ENCODE measurements at places on chromosomes 6 and 20. TPM values are rescaled to one million over a fixed set of nuclear protein-coding genes. Genes with fewer than 3 reads are reported as not detected.

PSORS1C1 gene
- 0.48 TPM for total RNA-seq

DNA sequence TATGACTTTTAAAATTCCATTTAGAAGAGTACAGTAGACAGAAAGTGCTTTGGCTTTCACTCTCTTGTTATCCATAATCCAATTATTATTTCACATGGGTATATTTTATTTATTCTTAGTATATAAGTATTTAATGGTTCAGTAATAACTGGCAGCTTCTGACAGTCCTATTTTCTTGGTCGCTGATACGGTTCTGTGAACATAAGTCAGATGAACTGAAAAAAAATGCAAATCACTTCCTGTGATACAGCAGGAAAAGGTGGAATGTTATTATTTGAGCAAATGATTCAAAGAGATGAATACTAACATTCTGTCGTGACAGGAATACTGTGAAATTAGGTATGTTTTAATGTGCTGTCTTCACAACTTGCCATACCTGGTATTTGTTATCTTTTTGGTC is 132.3 kb downstream of the ARHGAP18 start:
- no peaks in the 10 kb centered on the region for H3K4me1 ChIP-seq
- no peak for DNase-seq
- no peaks in the 10 kb centered on the region for H3K27me3 ChIP-seq
- H3K27ac ChIP-seq = no peak overlapping the region
- no peaks in the 10 kb centered on the region for H3K36me3 ChIP-seq
- no peak overlapping the region for H3K4me3 ChIP-seq

GNAS-AS1 gene
- 11.3 TPM for total RNA-seq

GRCh38 chr6:150514806-150515380 is 84.8 kb upstream of the PLEKHG1 start:
- H3K27ac ChIP-seq = no peak overlapping the region
- no peak overlapping the region for H3K4me3 ChIP-seq
- H3K27me3 ChIP-seq = no peaks in the 10 kb centered on the region
- no peaks in the 10 kb centered on the region for H3K4me1 ChIP-seq

FILIP1 gene
- total RNA-seq = 10.5 TPM

OPN5 gene
- total RNA-seq = not detected

RAB44 gene
- total RNA-seq = not detected

DNA sequence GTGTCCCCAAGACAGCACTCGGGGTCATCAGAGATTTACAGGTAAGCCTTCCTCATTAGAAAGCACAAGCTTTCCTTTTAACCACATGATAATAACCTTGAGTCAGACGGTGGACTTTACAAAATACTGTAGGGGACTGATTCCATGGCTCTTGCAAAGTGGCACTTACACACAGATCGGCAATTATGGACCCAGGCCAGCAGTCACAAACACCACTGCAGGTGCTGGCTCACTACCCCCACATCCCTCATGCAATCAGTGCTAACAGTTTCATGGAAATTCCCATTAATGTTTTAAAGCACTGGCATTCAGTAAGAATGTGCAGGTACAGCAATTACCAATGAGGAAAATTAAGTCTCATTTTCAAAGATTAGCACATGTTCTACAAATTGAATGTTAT is 516.5 kb downstream of the PRKN start:
- no peak overlapping the region for H3K4me3 ChIP-seq
- H3K4me1 ChIP-seq = no peaks in the 10 kb centered on the region

DNA sequence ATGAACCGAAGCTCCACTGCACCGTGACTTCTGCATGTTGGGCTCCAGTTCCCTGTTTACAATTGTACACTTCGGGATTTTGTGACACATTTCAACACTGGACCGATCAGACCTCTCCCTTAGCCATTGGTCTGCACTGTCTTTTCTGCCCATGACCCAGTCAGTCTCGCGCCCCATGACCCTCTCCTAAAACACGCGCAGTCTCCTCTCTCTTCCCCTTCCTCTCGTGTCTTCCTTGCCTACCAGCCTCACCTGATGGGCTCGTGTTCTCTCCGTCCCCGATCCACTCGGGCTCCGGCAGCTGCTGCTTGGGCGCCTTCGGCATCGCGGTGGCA is 535 bp upstream of the ABCF1 start:
- H3K4me3 ChIP-seq = peak overlapping the region; percentile 99
- peaks cover 5% of the 10 kb centered on the region for H3K36me3 ChIP-seq
- no peaks in the 10 kb centered on the region for H3K4me1 ChIP-seq
- peak; percentile 32 for DNase-seq
- H3K27me3 ChIP-seq = no peaks in the 10 kb centered on the region
- H3K27ac ChIP-seq = no peak overlapping the region

GRCh38 chr20:52103913-52104545 is 87.5 kb downstream of the ZFP64 start:
- H3K4me1 ChIP-seq = no peaks in the 10 kb centered on the region
- no peaks in the 10 kb centered on the region for H3K36me3 ChIP-seq
- H3K4me3 ChIP-seq = peak overlapping the region; percentile 93
- peaks cover 27% of the 10 kb centered on the region for H3K27me3 ChIP-seq

GRCh38 chr6:145699462-145699861 is 35.9 kb downstream of the EPM2A start:
- no peak overlapping the region for H3K4me3 ChIP-seq
- DNase-seq = no peak
- no peaks in the 10 kb centered on the region for H3K27me3 ChIP-seq

TFAP2C gene
- total RNA-seq = 22.5 TPM

DNA sequence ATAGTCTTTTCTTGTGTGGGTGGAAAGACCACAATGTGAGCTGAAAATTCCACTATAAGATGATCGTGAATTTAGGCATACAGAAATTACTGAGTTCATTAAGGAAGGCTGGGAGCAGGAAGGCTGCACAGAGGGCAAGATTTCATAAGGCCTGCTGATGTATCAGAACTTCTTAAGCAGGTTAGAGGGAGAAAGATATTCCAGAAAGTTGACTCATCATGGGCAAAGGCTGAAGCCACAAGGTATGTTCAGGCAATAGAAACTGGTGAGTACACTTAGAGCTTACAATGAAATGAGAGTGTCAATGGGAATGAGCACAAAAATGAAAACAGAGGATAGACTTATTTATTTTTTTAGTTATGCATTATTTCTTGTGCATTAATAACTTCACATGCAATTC is 618.6 kb downstream of the CBLN4 start:
- no peak overlapping the region for H3K27ac ChIP-seq
- H3K4me1 ChIP-seq = no peaks in the 10 kb centered on the region
- H3K36me3 ChIP-seq = no peaks in the 10 kb centered on the region

DNA sequence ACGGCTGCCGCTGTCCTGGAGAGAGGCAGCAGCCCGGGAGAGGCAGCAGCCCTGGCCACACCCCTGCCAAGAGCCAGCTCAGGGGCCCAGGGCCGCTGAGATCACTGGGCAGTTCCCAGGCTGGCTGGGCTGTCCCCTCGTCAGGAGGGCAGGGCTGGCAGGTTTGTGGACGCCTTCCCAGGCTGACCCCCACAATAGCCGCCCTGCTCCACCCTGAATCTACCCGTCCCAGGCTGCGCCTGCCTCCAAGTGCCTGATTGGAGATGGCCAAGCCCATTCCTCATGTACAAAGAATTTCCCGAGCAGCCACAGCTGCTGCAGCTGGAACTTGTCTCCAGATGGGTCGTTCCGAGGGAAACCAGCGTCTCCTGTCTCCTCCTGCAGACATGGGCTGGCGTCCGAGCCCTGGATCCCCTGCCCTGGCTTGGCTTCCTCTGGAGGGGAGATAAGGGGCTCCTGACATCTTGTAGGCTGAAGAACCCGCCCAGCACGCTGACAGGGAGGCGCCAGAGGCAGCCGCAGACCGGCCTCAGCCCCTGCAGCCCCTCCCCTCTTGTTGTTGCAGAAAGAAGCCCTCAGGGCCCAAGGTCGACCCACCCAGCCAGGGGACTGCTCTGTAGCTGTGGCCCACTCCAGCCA is 9.4 kb upstream of the GATA5 start:
- no peak overlapping the region for H3K4me3 ChIP-seq
- no peak for DNase-seq
- H3K27ac ChIP-seq = no peak overlapping the region
- peaks cover 25% of the 10 kb centered on the region for H3K27me3 ChIP-seq
- H3K4me1 ChIP-seq = no peaks in the 10 kb centered on the region

GRCh38 chr20:34016736-34017135 is 23.0 kb downstream of the RALY start:
- H3K27me3 ChIP-seq = no peaks in the 10 kb centered on the region
- H3K27ac ChIP-seq = no peak overlapping the region
- no peak overlapping the region for H3K4me3 ChIP-seq
- H3K36me3 ChIP-seq = peaks cover 6% of the 10 kb centered on the region

- H3K27me3 ChIP-seq = no peaks in the 10 kb centered on the region
- no peak for DNase-seq
- no peak overlapping the region for H3K4me3 ChIP-seq
- H3K36me3 ChIP-seq = no peaks in the 10 kb centered on the region
Observed at GRCh38 chr6:100057941-100058340, 63.9 kb upstream of the MCHR2 start.

GRCh38 chr20:20492521-20493332 is 124.8 kb downstream of the INSM1 start:
- H3K4me3 ChIP-seq = no peak overlapping the region
- DNase-seq = no peak
- H3K36me3 ChIP-seq = no peaks in the 10 kb centered on the region
- H3K4me1 ChIP-seq = peaks cover 9% of the 10 kb centered on the region
- no peaks in the 10 kb centered on the region for H3K27me3 ChIP-seq

DNA sequence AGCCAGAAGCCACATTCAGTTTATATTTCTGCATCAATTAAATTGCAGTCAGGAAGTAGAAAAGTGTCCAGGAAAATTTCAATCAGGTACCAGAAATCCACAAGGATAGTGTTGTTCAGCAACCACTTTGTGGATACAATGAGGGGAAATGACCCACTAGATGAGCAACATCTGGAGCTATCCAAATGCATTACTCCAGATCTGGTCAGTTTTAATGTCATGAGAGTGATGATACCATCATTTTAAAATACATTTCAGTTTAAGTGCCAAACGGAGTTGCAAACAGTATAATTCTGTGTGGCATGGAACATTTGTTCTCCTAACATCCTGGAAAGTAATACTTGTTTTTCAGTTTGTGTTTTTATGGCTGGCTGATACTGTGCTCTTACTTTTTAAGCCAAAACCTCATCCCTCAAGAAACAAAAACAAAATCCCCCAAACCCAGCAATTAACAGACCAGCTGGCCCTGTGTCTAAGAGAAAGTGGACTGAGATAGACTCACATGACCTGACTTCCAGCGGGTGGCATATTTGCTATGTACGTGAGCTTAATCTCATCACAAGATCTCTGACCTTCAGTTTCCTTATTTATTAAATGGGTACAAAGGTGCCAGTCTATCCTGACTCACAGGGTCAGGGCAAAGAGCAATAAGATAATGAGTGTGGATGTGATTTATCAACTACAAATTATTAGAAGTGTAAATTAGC is 58.8 kb upstream of the CNKSR3 start:
- no peaks in the 10 kb centered on the region for H3K27me3 ChIP-seq
- H3K27ac ChIP-seq = no peak overlapping the region
- H3K4me1 ChIP-seq = no peaks in the 10 kb centered on the region
- no peaks in the 10 kb centered on the region for H3K36me3 ChIP-seq
- no peak overlapping the region for H3K4me3 ChIP-seq

GRCh38 chr20:24993337-24994185 is 1.0 kb upstream of the APMAP start:
- H3K4me1 ChIP-seq = peaks cover 4% of the 10 kb centered on the region
- no peak for DNase-seq
- H3K4me3 ChIP-seq = peak overlapping the region; percentile 93
- 0 out of 2 replicates have a peak, but pooled peaks cover 4% of the 10 kb centered on the region for H3K36me3 ChIP-seq
- no peaks in the 10 kb centered on the region for H3K27me3 ChIP-seq

C6orf58 gene
- total RNA-seq = not detected

- H3K27me3 ChIP-seq = no peaks in the 10 kb centered on the region
- peak; percentile 41 for DNase-seq
- no peak overlapping the region for H3K27ac ChIP-seq
- H3K4me1 ChIP-seq = peaks cover 2% of the 10 kb centered on the region
- H3K4me3 ChIP-seq = no peak overlapping the region
Observed at GRCh38 chr6:91087908-91088307, 501.0 kb upstream of the MAP3K7 start.

CDH4 gene
- total RNA-seq = 3.2 TPM

OR14J1 gene
- total RNA-seq = not detected

NEU1 gene
- total RNA-seq = 35.1 TPM
